Tibial artery (tissue), 4 donors: ENCODE measurements at places on chromosomes 4 and X.

DNA sequence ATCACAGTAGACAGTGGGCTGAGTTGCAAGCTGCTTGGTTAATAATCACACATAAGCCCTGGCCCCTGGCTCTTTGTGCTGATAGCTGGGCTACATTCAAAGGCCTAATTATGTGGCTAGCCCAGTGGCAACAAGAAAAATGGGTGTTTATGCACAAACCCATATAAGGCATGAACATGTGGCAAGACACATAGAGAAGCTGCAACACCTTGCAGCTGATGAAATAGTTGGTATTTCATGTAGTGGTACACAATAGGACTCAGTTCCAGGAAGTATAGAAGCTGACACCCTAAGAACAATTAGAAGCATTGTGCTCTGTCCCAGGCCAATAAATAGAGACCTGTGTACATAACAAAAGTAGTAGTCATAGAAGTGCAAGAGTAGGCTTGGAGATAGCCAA is 14.6 kb upstream of the ZNF630 start:
- DNase-seq: no peak

DNA sequence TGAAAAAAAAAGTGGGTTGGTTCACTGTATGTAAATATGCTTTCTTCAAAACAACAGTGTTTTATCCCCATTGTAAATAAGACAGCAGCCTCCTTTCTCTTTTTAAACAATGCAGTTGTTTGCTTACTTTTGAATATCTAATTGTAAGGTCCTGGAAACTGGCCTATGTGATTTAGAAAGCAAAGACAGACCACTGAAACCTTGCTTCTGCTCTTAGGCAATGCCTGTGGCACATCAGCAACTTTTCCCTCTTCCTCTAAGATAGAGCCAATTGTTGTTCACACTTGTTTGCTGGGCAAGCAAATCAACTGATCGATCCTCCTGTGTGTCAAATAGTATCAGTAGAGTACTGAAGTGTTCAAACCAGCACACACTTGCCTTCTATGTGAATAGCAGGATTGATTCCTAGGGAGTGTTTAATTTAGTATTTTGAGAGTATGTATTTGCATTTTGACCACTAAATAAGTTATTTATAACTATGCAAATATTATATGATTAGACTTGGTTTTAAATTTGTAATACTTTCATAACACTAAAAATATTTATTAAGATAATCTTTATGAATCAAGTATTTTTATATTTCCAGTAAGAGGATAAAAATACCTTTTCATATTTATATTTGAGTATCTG is 55.4 kb upstream of the GRPR start:
- no peak for DNase-seq

- no peak for DNase-seq
Measured at GRCh38 chrX:68830419-68831404, 1.9 kb downstream of the EFNB1 start.

DNA sequence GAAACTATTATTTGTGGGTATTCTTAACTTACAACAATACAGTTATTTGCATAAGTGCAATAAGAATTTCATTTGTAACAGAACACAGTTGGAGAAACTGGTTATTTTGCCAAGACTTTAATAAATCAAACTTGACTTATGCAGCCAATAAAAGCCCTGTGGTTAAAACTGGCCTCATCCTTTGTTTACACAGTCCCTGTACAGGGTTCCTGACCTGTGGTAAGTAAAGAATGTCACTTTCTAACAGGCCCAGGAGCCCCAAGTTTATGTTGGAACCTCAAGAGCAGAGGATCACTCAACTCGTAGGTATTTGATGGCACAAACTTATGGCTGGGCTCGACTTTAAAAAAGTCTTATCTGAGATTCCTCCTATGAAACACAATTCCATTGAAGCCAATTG is 88.6 kb upstream of the PTCHD1 start:
- no peak for DNase-seq

DNA sequence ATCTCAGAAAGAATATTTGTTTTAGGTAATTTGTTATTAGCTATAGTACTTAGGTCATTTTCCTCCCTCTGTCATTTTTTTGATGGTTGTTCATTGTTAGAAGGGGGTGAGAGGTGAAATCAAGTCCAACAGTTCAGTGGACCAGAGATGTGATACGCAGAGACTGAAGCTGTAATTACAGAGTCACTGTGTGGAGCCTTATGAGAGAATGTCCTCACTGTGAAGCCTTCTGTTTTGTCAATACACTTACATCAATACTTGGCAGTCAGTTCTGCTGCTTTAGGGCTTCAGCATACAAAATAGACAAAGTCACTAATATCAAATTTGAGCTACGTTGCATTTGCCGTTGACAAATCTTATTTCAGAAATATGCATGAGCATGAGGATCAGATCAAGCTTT is 692.5 kb downstream of the C4orf33 start:
- DNase-seq: no peak

DNA sequence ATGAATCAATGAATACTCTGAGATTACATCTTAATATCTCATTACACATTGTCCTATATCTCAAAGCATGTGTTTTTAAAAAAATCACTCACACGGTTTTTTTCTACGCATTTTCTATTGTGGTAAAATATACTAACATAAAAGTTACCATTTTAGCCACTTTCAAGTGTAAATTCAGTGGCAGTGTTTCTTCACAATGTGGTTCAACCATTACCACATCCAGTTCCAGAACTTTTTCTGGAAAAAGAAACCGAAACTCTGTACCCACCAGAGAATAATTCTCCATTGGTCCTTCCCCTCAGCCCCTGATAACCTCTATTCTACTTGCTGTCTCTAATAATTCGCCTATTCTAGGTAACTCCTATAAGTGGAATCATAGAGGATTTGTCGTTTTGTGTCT is 35.3 kb upstream of the ACSL1 start:
- no peak for DNase-seq

DNA sequence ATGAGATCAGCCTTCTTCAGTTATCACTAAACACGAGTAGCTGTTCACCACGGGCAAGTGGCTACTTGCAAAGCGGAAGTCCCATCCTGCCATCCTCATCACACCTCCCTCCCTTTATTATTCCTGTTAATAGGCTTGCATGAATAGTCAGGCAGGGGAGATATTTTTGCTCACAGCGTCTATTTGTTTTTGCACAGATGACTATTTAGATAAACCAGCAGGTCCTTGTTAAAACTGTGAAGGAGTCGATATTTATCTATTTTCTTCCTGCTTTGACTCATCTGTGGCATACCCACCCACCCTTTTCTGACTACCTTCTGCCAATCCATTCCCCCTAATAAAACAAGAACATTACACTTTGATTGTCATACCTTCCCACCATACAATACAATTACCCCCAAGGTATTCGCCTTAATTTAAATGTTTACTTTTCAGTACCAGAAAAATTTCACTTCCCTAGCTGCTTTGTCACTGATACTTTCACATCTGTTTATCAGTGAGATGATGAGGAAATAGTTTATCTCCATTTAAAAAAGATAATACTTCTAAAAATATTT is 96.6 kb upstream of the BANK1 start:
- no peak for DNase-seq

- DNase-seq: no peak
Measured at GRCh38 chr4:135775909-135776308, 1574.3 kb upstream of the PABPC4L start.
